Activated CD4-positive, alpha-beta T cell treated with anti-CD3 and anti-CD28 coated beads, Interleukin-10, Interleukin-2, amounts not matched to agents 100 ng/mL and 50 ng/mL, durations not matched to agents 16 hours and 8 hours (primary cell): ENCODE measurements at places on chromosomes 1 and 21.

DNA sequence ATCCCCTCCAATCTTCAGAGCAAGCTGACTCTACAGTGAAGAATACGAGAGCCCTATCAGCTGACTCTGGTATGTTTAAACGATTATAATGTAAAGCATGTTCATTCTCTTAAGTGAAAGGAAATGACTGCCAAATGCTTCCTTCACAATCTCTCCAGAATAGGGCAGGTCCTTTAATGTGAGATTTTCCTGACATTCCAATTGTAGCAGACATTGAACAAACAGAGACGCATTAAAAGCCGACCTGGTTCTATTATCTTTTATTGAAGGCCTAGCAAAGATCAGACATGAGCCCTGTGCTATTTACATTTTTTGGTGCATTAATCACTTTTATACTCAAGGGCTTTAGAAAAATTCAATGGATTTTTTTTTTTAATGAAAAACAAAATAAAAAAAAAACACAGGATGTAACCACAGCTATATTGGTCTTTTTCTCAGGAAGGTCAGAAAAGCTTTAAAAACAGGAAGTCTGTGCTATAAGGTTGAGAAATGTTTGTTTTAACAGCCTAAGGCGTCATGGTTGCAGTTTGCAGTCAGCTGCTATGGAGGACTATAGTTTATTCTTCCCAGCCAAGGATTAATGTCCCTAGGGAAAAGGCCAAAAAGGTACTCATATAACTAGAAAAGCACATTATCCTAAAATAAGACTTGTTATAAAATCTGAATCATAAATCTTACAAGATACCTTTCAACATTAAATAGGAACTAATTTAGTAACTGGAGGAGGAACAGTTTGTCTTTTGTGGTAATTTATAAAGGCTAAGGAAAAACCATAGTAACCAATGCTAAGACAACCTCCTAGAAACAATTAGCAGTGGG is 104.8 kb downstream of the RERE start:
- no peak for DNase-seq

DNA sequence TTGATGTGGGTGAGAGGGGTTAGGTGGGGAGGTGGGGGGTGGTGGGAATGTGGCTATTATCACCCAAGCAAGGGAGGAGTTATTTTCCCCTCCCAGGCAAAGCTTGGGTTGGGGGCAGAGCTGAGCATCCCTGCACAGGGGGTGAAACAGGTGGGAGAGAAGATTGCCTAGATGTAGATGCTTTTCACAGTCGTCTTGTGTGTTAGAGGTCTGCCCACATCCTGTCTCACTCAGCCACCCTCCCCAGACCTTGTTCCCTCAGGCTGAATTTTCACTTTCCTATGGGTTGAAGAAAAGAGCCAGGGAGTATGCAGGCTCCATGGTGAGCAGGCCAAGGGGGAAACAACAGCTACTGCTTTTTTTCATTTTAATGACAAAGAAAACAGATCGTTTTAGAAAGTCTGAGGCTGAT is 223.5 kb downstream of the KIF26B start:
- no peak for DNase-seq

DNA sequence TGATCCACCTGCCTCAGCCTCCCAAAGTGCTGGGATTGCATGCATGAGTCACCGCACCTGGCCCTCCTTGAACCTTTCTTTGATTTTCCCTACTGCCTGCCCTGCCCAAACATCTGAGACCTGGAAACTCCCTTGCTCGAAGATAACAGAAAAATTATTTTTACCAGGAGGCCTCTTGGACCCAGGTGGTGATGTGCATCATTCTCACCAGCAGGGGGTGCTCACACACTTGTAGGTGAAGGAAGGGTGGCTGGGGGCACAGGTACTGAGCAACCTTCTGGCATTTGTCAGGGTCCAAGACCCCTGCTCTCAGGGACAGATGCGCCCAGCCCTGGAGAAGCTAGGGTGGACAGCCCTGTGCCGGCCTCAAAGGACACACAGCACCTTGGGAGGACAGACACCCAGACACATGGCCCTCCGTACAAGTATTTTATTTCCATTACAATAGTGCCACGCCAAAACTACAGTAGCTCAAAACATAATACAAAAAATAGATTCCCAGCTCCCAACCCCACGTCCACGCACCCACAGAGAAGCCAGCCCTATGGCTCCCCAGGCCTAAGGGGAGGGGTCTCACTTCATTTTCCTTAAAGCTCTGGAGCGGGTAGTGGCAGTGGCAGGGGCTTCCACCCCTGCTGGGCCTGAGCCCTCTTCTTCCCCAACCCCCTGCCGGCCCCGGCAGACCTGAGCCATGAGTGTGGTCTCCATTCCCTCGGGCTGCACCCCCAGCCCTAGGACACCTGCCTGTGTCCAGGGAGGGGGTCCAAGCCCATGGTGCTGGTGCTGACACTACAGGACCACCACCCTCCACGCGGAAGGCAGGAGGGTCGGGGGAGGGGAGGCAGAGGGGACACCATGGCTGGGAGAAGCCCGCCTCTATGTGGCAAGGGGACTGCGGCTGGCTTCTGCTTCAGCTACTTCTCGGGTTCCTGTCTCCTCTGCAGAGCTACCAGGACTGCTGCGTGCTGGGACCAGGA is 40.4 kb upstream of the EIF4G3 start:
- DNase-seq = peak; percentile 78

DNA sequence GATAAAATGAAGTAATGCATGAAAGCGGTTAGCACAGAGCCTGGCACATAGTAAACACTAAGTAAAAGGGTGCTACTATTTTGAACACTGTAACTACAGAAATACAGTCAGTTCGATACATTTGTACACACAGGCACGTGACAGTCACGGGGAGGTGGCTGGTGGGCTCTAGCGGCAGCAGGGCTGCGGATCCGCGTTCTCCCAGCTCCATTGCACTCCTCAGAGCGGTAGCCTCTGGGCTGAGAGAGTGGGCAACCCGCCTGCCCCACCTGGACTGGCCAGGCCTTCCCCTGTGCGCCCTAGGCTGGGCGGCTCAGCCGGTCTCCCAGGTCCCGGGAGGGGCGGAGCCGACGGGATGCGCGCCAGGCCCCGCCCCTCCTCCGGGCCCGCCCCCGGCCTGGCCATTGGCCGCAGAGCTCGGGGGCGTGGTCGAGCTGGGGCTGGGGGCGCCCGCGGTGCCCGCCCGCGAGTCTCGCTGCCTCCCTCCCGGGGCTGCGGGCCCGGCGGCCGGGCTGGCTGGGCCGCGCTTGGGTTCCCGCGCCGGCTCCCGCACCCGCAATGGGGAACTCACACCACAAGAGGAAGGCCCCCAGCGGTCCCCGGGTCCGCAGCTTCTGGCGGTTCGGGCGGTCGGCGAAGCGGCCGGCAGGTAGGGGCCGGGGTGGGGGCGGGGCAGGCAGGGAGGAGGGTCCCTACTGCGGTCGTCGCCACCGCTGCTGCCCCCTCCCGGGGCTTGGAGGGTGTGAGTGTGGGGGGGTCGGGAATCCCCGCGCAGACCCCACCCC is 51.2 kb upstream of the SYNC start:
- DNase-seq = peak; percentile 66

GRCh38 chr1:209199822-209200221 is 383.7 kb upstream of the CAMK1G start:
- DNase-seq = no peak

GRCh38 chr21:45110873-45111624 is 36.7 kb downstream of the ADARB1 start:
- no peak for DNase-seq

GRCh38 chr1:27299385-27300271 is 22.3 kb upstream of the TMEM222 start:
- DNase-seq = no peak

DNA sequence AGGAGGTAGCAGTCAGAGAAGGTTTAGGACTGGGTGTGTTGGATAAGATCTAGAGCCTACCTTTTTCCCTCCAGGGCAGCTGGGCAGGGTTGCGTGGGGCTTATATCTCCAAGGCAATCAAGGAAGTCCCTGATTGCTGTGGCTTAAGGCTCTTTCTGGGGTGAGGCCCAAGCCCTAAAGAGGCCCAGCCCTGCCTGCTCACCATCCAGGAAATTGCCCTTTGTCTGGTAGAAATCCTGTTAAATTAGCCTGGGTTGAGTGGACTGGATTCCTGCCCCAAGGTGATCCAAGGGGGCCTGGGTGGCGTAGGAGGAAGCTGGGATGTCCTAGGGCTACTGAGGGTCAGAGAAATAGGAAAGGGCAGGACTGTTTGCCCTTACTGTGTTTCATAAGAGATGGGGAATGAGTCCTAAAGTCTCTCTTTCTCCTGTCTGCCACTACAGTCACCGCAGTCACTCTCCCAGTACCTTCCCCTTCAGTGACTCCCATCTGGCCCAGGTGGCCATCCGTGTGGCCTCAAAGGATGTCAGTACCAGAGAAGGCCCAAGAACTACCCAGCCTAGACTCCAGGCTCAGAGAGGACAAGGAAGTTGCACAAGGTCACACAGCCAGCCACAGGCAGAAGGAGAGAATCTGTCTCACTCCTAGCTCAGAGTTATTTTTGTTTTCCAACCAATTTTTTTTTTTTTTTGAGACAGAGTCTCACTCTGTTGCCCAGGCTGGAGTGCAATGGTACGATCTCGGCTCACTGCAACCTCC is 25.8 kb downstream of the MFSD2A start:
- no peak for DNase-seq

GRCh38 chr1:53869454-53870117 is 20.0 kb downstream of the YIPF1 start:
- DNase-seq = no peak

GRCh38 chr1:177307771-177308170 is 137.0 kb downstream of the BRINP2 start:
- DNase-seq = no peak
